Ureter (tissue), 1 donor: ENCODE measurements at places on chromosomes 6 and 20.
A peak's percentile ranks its signal among the peaks of the same experiment; 100 is the strongest.

DNA sequence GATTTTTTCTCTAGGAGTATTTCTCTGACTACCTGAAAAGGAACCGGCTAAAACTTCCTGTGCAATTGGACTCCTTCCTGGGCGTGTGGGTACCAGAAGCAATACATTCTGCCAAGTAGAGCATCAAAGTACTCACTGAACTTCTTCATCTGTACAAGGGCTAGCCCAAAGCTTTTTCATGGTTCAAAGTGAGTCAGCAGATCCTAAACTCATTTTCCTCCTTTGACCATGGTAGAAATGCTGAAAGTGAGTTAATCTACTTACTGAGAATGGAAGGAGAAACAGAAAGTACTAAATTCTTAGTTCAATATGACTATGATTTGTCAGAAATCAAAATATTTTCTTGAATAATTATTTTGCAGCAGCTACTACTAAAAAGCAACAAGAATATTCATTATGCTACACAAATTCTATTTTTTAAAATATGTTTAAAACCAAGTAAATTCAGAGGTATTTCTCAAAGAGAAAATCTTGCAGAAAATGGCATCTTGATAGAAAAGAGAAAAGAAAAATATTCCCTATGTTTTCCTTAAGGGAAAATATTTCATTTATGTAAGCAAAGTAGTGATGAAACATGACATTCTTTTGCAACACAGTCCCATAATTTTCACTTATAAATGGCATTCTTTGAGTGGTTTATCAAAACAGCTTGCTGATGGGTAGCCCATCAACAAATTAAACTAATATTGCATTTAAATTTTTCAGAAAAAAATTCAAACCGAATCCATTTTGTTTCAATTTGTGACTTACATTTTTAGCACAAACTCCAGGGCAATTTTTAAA lies 3.7 kb upstream of the BEND6 start:
- no peak for DNase-seq

DNA sequence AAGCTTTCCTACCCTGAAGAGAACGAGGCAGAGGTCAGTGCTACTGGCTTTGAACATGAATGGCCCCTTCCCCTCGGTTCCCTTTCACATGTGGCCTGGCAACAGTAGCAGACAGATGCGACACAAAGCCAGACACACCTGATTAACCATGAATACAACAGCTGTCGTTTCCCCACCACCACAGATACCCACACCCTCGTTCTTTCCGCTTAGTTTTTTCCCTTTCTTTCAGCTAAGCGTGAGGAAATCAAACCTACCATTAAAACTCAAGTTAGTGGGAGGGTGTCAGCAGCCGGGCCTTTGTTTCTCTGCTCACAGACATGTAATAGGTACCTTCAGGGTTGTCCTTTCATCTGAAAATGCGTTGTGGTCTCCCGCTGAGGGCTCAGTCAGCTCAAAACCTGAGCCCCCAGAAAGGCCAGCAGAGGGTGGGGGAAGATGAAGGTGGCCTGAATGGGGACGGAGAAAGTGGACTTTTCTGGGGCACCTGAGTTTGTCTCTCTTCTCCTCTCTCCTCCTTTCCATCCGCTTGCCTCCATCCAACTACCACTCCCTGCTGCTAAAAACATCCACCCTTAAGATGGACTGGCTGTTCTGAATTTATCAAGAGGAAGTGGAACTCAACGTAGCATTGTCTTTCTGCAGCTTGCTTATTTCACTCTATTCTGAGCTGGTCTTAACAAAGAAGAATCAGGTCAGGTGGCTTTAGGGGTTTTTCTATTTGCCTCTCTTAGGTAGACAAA lies 516.6 kb upstream of the JARID2 start:
- no peak for DNase-seq

DNA sequence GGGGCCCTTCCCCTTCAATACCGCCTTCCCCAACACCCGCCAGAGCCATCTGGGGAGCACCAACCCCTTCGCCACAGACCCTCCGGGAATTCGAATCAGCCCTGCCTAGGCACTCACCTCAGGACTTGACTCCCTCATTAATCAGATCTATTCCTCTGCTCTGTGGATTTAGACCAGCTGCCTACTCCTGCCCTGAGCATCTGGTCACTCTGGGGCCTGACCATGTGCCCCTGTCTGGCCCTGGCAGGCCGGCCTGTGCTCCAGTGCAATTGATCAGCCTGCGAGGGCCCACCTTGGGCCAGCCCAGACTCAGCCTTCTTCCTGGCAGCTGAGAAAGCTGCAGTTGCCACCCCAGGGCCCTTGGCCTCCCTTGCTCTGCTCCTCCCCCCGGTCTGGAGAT lies 46.0 kb downstream of the GRM4 start:
- no peak for DNase-seq

GRCh38 chr20:47784599-47785310 lies 526 bp downstream of the SULF2 start:
- DNase-seq = peak; percentile 52

DNA sequence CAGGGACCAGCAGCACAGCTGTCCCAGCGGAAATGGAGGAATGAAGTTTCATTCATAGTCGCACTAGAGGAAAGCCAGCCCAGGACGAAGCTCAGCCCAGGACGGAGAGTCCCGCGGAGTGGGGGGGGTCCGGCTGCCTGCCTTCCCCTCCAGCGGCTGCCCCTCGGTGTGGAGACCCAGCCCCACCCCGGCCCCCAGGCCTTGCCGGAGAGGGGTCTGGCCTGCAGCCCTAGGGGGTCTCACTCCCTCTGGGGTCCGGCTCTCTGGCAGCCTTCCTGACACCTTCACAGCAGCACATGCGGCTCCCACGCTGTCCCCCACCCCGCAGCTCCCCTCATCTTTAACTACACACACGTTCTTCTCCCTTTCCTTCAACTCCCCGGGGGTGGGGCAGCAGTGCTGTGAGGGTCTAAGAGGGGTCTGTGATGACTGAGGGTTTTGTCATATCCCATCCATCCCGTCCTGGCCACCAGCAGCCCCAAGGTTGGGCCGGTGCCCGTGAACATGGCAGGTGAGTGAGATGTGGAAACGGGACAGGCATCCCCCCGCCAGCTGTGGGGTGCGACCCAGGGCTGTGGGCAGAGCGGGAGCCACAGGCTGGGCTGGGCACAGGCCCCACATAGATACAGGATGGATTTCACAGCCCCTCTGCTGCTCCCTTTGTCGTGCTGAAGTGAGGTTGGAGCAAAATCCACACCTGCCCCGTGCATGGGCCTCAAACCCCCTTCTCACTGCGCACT lies 41.8 kb downstream of the DLL1 start:
- DNase-seq = no peak

DNA sequence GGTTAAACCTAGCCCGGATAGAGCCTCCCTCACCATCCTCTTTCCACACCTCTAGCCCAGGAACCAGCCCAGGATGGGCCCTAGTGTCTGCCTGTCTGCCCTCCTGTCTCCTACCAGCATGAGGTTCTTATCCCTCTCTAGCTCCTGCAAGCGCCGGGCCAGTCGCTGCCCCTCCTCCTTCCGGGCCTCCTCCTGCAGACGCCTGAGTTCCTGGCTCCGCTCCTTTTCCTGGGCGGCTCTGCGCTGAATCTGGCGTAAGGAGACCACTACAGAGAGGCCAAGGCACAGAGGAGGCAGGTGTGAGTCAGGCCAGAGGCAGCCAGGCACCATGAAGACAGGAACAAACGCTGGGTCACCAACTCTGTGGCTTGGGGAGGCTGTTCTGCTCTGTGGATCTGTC lies 4.3 kb upstream of the PSORS1C2 start:
- DNase-seq = no peak

DNA sequence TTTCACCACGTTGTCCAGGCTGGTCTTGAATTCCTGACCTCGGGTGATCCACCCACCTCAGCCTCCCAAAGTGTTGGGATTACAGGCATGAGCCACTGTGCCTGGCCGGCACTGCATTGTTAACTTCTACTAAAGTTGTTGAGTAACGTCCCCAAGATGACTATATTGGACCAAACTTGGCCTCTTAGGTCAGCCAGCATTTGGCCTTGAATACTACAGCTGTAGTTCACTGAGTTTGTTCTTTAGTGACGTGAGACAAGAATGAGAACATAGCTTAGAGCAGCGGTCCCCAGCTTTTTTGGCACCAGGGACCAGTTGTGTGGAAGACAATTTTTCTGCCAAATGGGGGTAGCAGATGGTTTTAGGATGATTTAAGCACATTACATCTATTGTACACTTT lies 237.1 kb downstream of the TBC1D7 start:
- no peak for DNase-seq

DNA sequence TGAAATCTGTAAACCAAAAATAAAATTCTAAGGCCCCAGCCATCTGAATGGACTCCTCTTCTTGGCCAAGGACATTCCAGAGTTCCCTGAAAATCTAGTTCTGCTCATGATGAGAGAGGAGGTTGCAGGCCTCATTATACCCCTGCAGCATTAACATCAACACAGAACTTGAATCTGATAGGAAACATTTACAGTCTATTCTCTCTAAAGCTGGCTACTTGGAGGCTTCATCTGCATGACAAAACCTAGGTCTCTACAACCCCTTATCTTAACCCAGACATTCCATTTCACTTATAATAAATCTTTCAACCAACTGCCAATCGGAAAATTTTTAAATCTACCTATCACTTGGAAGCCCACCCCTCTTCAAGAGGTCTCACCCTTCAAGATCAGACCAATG lies 15.7 kb downstream of the RTN4IP1 start:
- DNase-seq = no peak

GRCh38 chr6:113464960-113465359 lies 392.2 kb upstream of the MARCKS start:
- no peak for DNase-seq

GRCh38 chr6:148203970-148204369 lies 138.7 kb upstream of the SASH1 start:
- no peak for DNase-seq

DNA sequence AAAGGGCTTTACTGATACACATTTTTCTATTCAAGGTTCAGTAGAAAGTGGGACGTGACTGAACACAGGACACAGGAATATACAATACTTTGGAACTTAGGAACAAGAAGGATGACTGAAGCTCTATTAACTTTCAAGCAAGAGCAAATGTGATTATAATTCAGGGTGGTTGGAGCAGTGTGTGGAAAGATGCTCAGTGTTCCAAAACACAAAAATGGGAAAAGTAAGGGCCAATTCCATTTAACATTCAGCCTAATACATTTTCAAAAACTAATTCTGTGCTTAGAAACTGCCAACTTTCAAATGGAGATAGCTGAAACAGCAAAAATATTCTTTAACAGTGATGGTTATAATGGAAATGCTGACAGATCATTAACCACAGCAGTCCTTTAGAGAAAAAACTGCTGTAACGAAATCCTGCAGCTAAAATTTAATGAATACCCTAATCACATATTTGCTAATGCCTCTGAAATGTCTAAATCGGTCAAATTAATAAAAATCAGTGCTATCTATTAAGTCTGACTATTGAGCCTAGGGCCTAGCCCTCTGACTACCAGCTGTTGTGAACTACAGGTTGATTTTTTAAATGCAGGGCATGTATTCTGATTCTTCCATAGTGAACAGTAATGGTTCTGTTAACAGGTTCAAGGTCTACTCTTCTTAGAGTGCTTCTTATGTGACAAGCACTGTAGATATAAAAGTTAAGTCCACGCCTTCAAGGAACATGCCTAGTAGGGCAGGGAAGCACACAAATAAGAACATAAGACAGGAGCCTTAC lies 45.9 kb downstream of the RARS2 start:
- no peak for DNase-seq

- no peak for DNase-seq
Observed at GRCh38 chr20:5489601-5490000, 172.8 kb upstream of the PROKR2 start.

DNA sequence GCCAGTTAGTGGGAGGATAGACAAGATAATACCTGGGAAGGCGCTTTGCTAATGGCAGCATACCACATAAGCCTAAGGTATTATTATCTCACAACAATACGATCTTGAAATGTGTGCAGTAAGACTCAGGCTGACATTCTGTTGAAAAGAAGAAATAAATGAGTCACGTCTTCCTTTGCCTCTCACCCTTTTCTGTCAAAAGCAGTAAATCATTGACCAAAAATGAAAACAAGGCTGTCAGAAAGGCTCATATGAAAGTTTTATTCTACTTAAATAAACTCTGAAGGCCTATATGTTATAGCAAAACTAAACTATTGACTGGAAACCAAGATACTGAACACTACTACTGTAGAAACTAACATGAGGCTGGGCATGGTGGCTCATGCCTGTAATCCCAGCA lies 43.1 kb upstream of the IL20RA start:
- DNase-seq = no peak

DNA sequence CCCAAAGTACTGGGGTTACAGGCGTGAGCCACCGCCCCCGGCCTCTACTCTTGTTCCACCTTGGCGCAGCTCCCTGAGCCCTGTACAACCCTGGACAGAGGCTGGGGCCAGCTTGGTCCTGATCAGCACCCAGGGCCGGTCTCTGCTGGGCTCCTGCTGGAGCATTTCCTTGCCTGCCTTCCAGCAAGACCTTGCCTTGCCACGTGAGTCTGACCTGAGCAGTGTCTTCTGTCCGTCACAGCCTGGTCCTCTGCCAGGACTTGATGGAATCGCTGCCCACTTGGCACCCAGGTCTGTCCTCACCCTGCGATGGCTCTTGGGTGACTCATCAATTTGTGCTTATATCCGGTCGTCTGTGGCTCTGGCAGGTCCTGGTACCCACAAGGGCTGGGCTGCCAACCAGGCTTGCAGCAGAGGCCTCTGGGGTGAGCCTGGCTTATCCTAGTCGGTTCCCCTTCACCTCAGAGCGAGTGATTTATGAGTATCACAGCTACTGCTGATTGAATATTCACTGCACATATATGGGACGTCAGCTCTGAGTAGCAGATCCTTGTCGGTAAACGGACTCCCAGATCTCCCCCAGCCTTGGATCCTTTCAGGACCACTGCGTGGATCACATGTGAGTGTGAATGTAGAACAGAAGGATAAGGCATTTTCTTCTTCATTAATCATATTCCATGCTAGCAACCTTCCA lies 10.1 kb upstream of the SULF2 start:
- peak; percentile 65 for DNase-seq

- no peak for DNase-seq
Observed at GRCh38 chr6:41430875-41431274, 95.5 kb downstream of the NCR2 start.

- no peak for DNase-seq
Observed at GRCh38 chr6:38554700-38555413, 84.9 kb downstream of the BTBD9 start.

GRCh38 chr6:5066456-5067093 lies 18.6 kb upstream of the PPP1R3G start:
- no peak for DNase-seq
